ENCODE measurements at places on chromosomes 11 and 22.

- DNase-seq = peak; percentile 42
These were observed 2.3 kb downstream of the KRTAP5-11 start for GRCh38 chr11:71580057-71581003.

DNA sequence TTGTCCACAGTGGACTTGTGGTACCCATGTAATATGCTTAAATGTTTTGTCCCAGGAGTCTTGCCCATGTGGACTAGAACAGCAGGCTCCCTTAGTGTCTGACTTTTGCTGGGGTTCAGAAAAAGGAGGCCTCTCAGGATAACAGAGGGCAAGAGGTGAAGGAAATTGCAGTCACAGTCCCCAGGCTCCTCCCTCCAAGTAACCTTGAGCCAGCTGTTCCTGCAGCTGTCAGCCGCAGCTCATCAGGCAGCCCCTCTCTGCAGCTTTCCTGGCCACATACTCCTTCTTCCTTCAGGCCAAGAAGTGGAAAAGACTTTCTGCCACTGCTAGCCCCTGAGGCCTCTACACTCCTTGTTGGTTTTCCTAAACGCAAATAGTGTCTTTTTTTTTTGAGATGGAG is 6.3 kb upstream of the MYO18B start:
- DNase-seq = no peak

DNA sequence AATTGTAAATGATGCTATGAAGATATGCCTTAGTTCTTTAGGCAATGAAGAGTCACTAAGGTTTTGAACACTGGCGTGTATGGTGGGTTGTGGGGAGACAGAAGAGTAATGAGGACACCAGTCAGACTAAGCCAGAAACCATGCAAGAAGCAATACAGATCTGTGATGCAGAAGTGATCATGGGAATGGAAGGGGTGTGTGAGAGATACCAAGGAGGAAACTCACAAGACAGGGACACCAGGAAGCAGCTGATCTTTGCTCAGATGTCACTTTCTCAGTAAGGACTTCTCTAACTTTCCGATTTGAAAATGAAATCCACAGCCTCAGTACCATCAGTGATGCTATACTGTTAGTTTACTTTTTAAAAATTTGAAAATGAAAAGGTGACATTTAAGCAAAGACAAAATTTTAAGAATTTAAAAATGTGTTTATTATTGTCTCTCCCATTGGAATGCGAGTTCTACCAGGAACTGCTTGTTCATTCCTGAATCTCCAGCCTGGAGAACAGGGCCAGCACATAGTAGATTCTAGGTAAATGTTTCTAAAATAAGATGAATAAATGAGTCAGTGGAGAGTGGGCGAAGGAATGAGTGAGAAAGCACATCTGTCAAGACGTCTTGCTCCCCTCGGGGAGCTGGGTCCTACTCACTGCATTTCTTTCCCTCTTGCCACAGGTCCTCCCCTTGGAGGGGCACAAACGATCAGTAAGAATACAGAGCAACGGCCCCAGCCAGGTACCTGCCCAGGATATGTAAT is 60.4 kb downstream of the KCNJ1 start:
- DNase-seq = no peak

DNA sequence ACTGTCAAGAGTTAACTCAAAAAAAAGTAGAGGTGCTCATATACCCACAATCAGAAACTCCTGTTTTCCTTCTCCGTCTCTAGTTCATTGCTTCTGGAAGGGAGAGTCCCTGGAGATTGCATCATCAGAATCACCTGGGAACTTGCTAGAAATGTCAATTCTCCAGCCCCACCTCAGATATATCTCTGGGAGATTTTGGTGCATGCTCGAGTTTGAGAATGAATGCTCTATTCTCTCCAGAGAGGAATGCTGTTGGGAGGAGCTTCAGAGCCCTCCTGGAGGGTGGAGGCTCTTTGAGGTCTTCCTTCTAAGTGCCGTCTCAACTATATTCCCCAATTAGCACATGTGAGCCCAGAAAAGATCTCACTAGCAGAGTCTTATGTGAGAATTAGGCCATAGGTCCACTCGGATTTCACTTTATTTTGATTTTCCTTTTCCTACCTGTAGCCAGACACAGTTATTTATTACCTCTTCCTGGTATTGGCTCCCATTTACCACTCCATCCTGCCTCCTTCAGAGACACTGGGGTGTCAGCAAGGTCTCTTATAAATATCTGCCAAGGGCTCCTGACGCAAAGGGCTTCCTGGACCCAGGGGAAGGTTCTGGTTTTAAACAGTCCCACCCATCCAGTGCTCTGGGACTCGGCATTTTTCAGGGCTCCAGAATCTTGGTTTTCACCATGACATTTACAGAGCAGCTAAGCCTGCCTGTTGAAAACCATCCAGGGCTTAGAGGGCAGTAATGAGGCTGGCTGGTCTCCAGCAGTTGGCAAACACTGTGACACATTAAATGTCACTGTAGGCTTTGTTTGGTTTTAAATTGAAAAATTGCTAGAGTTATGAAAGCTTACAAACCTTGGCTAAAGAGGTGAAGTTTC is 136.2 kb downstream of the CD44 start:
- DNase-seq = no peak

- no peak for DNase-seq
These were observed 156.9 kb upstream of the SNX19 start for GRCh38 chr11:131073167-131073566.

DNA sequence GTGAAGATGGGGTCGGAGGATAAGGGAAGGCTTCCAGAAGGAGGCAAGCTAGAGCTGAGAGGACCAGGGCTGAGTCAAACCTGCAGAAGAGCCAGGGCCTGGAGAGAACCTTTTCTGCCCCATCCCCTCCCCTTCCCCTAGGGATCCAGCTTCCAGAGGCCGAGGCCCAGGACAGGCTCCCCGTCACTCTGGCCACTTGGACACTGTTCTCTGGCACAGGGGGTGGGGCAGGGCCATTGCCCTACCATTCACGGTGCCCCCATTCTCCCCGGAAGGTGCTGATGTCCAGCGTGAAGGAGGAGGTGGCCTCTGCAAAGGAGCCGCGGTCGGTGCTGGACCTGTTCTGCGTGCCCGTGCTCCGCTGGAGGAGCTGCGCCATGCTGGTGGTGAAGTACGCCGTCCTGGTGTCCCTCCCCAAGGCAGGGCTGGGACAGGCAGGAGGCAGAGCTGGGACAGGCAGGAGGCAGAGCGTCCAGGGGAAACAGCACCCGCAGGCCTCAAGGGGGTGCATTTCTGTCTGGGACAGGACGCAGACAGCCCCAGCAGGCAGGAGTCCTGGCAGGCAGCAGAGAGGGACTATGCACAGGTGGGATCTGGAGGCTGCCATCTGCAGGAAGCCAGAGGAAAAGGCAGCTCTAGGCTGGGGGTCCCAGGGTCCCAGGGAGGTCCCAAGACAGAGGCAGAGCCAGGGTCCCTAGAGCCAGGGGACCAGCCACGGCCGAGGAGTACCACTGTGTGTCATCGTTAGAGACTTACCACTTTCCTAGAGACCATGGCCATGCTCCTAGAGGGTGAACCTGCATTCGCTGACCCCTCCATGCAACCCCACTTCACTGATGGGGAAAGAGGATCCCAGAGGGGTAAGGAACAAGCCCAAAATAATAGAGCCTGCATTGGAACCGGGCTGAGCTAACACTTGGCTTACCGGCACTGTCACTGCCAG is 25.8 kb upstream of the SLC22A12 start:
- DNase-seq = no peak

DNA sequence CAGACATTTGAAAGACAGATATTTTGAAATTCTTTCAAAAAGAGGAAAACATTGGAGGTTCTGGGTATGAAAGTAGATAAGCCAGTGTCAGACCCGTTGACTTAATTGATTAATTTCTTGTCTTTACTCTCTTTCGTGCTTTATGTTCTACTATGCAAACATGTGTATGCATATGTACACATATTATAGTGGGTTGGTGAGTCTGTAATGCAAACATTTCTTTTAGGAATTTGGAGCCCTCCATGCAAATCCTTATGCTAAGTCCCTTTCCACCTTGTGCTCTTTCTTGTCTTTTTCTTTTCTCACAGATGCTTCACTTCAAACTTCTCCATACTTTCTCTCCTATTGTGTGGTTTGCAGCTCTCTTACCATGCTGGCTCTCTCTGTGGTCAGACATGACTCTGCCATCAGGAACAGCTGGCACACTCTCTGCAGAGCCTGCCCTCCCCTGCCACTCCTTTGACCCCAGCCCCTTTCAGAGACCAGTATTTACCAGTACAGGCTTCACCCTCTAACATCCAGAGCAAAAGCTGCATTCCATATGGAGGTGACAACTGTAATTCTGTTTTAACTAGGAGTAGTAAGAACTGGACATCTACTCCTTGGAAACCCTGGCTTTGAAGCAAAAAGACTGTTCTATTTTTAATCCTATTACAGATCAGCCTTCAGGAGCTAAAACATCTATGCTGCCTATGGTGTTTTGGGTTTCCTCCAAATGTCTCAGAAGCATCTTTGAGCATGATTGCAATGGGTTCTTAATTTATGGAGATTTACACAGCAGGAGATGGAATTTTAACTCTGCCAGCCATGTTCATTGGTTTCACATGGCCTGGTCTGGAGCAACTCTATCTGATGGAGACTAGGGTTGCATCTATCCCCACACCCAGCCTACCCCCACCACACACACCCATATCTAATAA is 386.9 kb upstream of the FAT3 start:
- no peak for DNase-seq

DNA sequence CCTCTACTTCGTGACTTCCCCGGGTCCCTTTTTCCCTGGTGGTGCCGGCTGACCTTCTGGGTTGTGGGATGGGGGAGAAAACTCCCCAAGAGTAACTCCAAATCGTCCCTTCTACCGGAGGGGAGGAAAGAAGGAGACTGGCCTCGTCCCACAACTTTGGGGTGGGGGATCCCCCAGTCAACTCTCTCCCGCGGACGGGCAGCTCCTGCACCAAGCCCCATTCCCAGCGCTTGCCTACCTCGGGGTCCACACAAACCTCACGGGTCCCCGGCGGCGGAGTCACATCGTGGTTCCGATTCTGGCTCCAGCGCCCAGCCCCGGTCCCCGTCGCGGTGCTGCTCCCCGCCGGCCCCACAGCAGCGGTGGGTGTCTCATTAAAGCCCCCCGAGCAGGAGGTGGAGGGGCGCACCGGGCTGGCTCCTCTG is 317 bp downstream of the BDNF start:
- no peak for DNase-seq

DNA sequence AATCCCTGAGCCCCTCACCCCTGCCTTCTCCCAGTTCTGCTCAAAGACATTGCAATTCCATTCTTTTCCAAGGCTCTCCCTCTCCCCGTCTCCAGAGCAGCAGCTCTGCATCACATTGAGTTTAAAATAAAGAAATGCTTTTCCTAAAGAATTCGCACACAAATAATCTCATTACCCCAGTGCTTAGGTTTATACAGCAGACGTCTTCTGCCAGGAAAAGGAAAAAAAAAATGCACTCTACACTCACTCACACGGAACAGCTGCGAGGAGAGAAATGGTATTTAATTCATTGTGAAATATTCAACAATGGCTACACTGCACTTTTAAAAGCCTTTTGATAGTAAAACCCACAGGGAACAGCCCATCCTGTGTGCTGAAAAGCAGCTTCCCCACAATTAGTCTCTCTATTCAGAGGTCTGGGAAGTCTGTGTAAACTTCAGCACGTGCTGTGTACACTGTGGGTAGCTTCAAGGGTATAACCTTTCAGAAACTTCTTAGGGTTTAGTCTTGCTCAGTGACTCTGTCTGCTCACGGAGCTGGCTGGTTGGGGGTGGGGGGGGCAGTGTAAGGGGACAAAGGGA is 42.8 kb downstream of the ETS1 start:
- no peak for DNase-seq

DNA sequence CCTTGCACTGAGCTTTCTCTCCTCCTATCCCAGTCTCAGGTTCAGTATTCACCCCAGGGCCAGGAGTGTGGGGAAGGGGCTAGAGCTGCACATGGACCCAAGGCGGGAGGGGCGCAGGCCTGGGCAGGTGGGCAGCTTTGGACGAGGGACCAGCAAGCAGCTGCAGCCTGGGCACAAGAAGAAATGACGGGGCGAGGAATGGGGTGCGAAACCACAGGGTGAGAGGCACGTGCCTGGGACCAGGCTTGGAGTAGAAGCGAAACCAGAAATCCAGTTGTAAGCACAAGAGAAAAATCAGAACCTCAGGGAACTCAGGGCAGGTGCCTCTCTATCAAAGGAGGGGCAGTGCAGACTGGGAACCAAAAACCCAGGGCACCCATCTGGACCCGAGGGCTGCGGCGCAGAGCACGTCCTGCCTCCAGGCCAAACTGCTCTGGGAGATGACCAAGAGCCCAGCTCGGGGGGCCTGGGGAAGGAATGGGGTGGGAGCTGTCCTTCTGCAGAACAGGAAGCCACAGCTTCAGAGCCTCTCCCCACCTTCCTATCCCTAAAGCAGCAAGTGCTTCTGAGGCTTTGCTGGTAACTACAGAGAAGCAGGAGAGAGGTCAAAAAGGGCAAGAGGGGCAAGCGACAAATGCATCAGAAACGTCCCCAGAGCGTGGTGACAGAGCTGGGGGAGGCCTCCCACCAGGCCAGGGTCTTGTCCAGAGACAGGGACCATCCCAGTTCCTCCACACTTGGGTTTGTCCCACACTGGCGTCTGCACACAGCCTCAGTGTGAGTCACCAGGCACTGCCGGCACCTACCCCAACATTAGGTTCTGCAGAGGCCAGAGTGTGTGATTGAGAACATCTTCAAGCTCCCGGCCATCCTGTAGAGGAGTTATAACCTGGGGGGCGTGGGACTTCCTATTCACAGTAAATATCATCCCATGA is 18.3 kb upstream of the TMPRSS4 start:
- DNase-seq = no peak

- no peak for DNase-seq
These were observed 5.6 kb downstream of the TIMM10B start for GRCh38 chr11:6486938-6487337.

- no peak for DNase-seq
These were observed 138.3 kb upstream of the PLET1 start for GRCh38 chr11:112398798-112399478.

GRCh38 chr11:130781931-130782330 is 134.3 kb downstream of the SNX19 start:
- no peak for DNase-seq

DNA sequence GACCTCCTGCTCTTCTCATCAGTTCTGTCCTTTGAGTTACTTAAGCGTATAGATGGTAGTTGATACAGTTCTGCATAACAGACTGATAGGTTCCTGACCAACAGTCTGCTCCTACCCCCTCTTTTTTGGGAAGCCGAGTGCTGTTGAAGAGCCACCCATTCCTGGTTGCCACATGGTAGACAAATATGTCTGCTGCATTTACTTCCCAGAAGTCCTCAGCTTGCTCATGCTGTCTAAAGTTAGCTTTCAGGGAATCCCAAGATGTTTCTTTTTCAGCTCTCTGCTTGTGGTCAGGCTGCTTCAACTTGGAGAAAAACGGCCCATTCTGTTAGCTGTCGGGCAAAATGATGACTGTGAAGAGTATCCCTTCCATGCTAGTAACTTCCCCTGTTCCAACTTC is 48.7 kb downstream of the C22orf31 start:
- no peak for DNase-seq

- DNase-seq = no peak
These were observed 48.1 kb upstream of the ME3 start for GRCh38 chr11:86720546-86720945.

DNA sequence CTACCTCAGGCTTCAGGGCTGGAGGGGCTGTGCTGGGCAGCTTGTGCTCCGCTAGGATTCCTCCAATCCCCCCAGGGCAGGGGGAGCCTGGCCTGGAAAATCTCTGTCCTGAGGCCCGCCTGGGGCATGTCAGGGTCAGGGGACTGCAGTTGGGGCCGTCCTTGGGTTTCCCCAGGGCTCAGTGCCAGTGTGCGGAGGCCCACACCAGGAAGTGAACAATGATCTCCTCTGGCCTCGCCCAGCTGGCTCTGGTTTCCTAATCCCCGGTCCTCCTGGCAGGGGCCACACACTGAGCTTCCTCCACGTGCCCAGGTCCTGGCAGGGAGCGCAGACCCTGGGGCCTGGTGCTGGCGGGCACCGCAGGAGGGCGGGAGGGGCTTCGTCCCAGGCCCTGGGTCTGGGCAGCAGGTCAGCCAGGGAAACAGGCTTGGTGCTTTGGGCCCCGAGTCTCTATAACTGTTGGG is 1.4 kb upstream of the MUC2 start:
- DNase-seq = no peak

All from erythroblast (primary cell).